Colonic mucosa (tissue), 4 donors: ENCODE measurements at places on chromosomes 2 and 18. TPM values are rescaled to one million over a fixed set of nuclear protein-coding genes. Genes with fewer than 3 reads are reported as not detected.
A peak's percentile ranks its signal among the peaks of the same experiment; 100 is the strongest.

GRCh38 chr18:60684843-60685513, 312.4 kb upstream of the MC4R start:
- DNase-seq, result no peak
- no peak overlapping the region for H3K4me3 ChIP-seq
- H3K27ac ChIP-seq, result no peak overlapping the region
- H3K4me1 ChIP-seq, result no peaks in the 10 kb centered on the region

GRCh38 chr2:236936446-236936940, 149.2 kb upstream of the COPS8 start:
- no peak overlapping the region for H3K27ac ChIP-seq
- H3K27me3 ChIP-seq, result no peaks in the 10 kb centered on the region
- DNase-seq, result no peak
- H3K4me1 ChIP-seq, result no peaks in the 10 kb centered on the region
- H3K36me3 ChIP-seq, result no peaks in the 10 kb centered on the region

GRCh38 chr2:65458999-65459398, 26.6 kb upstream of the SPRED2 start:
- H3K4me3 ChIP-seq, result no peak overlapping the region
- no peaks in the 10 kb centered on the region for H3K27me3 ChIP-seq
- no peaks in the 10 kb centered on the region for H3K4me1 ChIP-seq
- no peaks in the 10 kb centered on the region for H3K36me3 ChIP-seq

GRCh38 chr18:34283506-34283905, 58.8 kb upstream of the NOL4 start:
- H3K27me3 ChIP-seq, result no peaks in the 10 kb centered on the region
- no peak overlapping the region for H3K27ac ChIP-seq
- DNase-seq, result no peak
- H3K36me3 ChIP-seq, result no peaks in the 10 kb centered on the region
- no peak overlapping the region for H3K4me3 ChIP-seq
- no peaks in the 10 kb centered on the region for H3K4me1 ChIP-seq

DNA sequence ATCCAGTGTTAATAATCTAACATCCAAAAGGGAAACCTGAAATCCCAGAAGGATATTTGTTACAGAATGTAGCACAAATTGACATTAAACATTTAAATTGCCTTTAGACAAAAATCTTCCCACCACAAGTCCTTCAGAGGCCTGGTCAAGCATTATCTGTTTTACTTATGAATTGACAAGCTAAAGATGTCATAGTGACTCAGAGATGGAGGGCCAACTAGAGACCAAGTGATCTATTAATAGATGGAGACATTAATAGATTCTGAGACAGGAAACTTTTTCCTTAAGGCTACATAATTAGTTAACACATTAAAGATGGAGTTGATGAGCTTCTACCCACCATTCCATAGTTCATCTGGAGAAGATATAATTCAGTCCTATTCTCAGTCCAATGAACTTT, 526.2 kb downstream of the IRS1 start:
- H3K36me3 ChIP-seq, result no peaks in the 10 kb centered on the region
- H3K4me1 ChIP-seq, result no peaks in the 10 kb centered on the region
- H3K27me3 ChIP-seq, result no peaks in the 10 kb centered on the region
- DNase-seq, result no peak
- H3K27ac ChIP-seq, result no peak overlapping the region

DNA sequence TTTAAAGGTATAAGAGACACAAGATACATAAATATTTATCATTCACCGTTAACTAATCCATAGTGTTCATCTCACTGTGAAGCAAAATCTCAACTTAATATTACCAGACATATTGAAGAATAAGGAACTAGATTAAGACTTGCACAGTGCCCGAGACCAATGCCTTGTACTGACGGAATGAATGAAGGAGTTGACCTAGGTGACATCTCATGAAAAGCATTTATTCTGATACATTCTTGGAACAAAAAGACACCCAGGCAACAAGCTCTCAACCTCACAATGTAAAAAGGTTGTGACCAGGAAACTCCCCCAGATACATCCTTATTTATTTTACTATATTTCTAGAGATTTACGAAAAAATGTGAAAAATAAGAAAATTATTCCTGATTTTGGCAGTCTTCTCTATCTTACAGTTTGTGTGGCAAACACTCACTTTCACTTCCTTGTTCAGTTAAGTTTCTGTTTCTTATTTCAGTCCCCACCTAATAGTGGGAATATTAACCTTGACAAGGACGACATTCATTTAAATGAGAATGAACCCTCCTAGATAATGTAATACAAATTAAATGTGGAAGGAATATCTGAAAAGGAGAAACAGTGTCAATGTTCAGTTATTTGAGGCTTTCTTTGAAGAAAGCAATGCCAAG, 28.4 kb downstream of the M1AP start:
- no peaks in the 10 kb centered on the region for H3K27me3 ChIP-seq
- DNase-seq, result no peak
- no peak overlapping the region for H3K4me3 ChIP-seq
- no peaks in the 10 kb centered on the region for H3K4me1 ChIP-seq
- H3K36me3 ChIP-seq, result no peaks in the 10 kb centered on the region
- H3K27ac ChIP-seq, result no peak overlapping the region

GRCh38 chr18:3832025-3832638, 382.2 kb downstream of the TGIF1 start:
- no peaks in the 10 kb centered on the region for H3K4me1 ChIP-seq
- no peak overlapping the region for H3K4me3 ChIP-seq
- H3K36me3 ChIP-seq, result no peaks in the 10 kb centered on the region
- no peaks in the 10 kb centered on the region for H3K27me3 ChIP-seq
- H3K27ac ChIP-seq, result no peak overlapping the region

DNA sequence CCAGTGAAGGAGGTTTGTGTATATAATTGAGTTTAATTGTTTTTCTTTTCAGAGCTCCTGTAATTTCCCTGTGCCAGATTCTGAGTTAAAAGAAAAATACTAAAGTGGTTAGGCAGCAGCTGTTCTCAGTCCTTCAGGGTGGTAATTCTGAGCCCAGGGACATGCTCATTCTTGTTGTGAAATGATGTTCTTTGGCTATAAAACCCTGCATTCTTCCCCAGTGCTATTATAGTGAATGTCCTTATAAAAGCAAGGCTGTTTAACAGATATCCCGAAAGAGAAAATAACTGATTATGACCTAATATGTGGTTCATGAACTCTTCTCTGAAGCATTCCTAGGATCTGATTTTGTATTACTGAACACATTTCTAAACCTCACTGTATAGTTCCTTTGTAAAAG, 34.0 kb downstream of the ADAM23 start:
- H3K4me3 ChIP-seq, result no peak overlapping the region
- H3K4me1 ChIP-seq, result no peaks in the 10 kb centered on the region
- no peaks in the 10 kb centered on the region for H3K36me3 ChIP-seq
- no peaks in the 10 kb centered on the region for H3K27me3 ChIP-seq

- no peaks in the 10 kb centered on the region for H3K36me3 ChIP-seq
- no peaks in the 10 kb centered on the region for H3K27me3 ChIP-seq
- DNase-seq, result no peak
- H3K27ac ChIP-seq, result peak overlapping the region; percentile 29
These were observed 221.0 kb downstream of the MTX2 start for GRCh38 chr2:176490061-176490861.

DNA sequence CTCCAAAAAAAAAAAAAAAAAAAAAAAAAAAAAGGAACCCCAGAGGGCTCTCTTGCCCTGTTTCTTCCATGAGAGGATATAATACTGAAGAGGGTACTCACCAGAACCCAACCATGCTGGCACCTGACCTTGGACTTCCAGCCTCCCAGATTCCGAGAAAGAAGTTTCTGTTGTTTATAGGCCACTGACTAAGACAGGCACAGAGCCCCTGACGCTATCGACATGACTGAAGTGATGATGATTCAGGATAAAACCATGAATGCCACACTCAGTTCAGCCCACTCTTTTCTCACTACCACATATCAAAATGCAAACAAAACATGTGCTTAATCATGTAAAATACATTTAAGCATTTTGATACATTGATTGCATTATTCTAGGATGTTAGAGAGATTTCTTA, 66.1 kb upstream of the CDCA7 start:
- no peaks in the 10 kb centered on the region for H3K4me1 ChIP-seq
- no peak for DNase-seq
- no peak overlapping the region for H3K4me3 ChIP-seq
- H3K36me3 ChIP-seq, result no peaks in the 10 kb centered on the region
- no peaks in the 10 kb centered on the region for H3K27me3 ChIP-seq

DNA sequence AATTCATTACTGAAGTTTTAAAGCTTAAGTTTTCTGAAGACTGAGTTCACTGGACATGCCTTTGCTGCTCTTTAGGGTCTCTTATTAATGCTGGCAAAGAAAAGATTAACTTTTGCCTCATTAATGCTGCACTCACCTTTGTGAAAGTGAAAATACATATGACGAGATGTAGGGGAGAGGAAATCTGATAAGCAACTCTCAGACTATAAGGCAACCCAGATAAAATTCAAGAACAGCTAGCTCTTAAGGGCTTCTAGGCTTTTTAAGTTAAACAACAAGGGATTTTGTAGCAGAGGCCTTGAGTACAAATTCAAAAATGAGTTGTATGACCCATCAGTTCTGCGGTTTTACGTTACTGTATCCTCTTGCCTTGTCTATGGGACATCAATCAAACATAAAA, 143.7 kb downstream of the USP34 start:
- H3K36me3 ChIP-seq, result no peaks in the 10 kb centered on the region
- no peaks in the 10 kb centered on the region for H3K27me3 ChIP-seq
- DNase-seq, result no peak
- no peak overlapping the region for H3K4me3 ChIP-seq
- H3K4me1 ChIP-seq, result no peaks in the 10 kb centered on the region

DNA sequence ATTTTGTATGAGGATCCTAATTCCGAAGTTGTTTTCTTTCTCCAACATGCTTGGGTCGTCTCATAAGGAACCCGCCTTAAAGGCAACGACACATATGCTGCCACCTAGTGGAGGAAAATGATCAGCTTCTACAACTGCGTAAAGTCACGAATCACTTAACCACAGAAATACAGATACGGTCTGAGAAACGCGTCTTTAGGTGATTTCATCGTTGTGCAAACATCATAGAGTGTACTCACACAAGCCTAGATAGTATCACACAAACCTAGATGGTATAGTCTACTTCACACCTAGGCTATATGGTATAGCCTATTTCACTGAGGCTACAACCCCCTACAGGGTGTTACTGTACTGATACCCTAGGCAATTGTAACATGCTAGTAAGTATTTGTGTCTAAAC, 13.1 kb downstream of the GNLY start:
- H3K27me3 ChIP-seq, result no peaks in the 10 kb centered on the region
- no peak overlapping the region for H3K27ac ChIP-seq

GRCh38 chr2:112640800-112641675, 4.7 kb upstream of the SLC20A1 start:
- H3K27ac ChIP-seq, result peak overlapping the region; percentile 11
- DNase-seq, result no peak
- H3K4me1 ChIP-seq, result peaks cover 6% of the 10 kb centered on the region
- H3K27me3 ChIP-seq, result no peaks in the 10 kb centered on the region

- H3K36me3 ChIP-seq, result no peaks in the 10 kb centered on the region
- no peaks in the 10 kb centered on the region for H3K4me1 ChIP-seq
- no peak overlapping the region for H3K4me3 ChIP-seq
- no peaks in the 10 kb centered on the region for H3K27me3 ChIP-seq
- no peak overlapping the region for H3K27ac ChIP-seq
- DNase-seq, result no peak
These were observed 529.2 kb upstream of the KLHL29 start for GRCh38 chr2:22855761-22856184.

- H3K4me1 ChIP-seq, result no peaks in the 10 kb centered on the region
- no peak overlapping the region for H3K27ac ChIP-seq
- no peak for DNase-seq
- no peaks in the 10 kb centered on the region for H3K36me3 ChIP-seq
These were observed 160.9 kb downstream of the MYO5B start for GRCh38 chr18:50034029-50034428.

GRCh38 chr18:49464718-49465598, 4.5 kb upstream of the DYM start:
- no peak for DNase-seq
- no peaks in the 10 kb centered on the region for H3K36me3 ChIP-seq
- H3K27me3 ChIP-seq, result no peaks in the 10 kb centered on the region
- H3K4me1 ChIP-seq, result no peaks in the 10 kb centered on the region

DNA sequence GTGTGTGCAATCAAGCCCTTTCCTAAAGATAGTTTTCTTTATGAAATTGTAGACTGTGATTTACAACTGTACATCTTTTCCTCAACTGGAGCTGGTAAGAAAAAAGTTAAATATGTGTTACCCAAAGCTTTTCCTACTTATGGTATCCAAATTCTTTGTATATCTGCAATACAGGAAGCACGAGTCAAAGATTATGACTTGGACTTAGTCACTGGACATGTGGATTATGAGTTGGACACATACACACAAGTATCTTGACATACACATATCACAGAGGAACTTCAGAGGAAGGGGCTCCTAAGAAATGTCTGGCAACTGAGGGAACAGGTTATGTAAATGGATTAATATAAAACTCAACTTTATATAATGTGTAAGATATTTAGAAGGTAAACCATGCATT, 35.2 kb downstream of the PRELID3A start:
- DNase-seq, result no peak
- H3K4me3 ChIP-seq, result no peak overlapping the region
- no peaks in the 10 kb centered on the region for H3K27me3 ChIP-seq
- H3K27ac ChIP-seq, result no peak overlapping the region
- no peaks in the 10 kb centered on the region for H3K4me1 ChIP-seq

GRCh38 chr2:43241558-43241957, 15.2 kb upstream of the ZFP36L2 start:
- no peak for DNase-seq
- no peaks in the 10 kb centered on the region for H3K36me3 ChIP-seq
- no peak overlapping the region for H3K4me3 ChIP-seq

- no peaks in the 10 kb centered on the region for H3K4me1 ChIP-seq
- no peak overlapping the region for H3K4me3 ChIP-seq
- no peak for DNase-seq
- no peak overlapping the region for H3K27ac ChIP-seq
These were observed 111.3 kb upstream of the MCFD2 start for GRCh38 chr2:47026748-47027534.

- H3K27ac ChIP-seq, result peak overlapping the region; percentile 18
- H3K36me3 ChIP-seq, result no peaks in the 10 kb centered on the region
- H3K27me3 ChIP-seq, result no peaks in the 10 kb centered on the region
These were observed 2.2 kb downstream of the ELAC1 start for GRCh38 chr18:50970006-50970405.

DNA sequence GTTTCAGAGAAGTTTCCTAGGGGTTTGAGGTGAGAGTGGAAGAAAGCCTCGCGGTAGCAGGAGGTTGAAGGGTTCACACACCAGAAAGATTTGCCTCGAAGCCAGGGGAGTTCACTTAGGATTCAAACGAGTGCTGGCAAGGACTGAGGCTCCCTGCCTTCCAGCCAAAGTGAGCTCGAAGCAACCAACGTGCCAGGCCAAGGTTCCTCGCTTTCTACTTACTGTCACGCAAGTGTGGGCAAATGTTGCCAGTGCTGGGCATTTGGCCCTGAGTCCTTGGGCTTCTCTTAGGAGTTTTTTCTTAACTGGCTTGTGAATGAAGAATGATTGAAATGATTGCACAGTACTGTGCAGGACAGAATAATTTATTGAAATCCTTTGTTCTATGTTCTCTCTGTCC, 53.6 kb downstream of the TMEM178A start:
- H3K36me3 ChIP-seq, result no peaks in the 10 kb centered on the region
- H3K4me3 ChIP-seq, result no peak overlapping the region
- H3K4me1 ChIP-seq, result no peaks in the 10 kb centered on the region
- no peak overlapping the region for H3K27ac ChIP-seq
- no peak for DNase-seq

SKOR2 gene
- not detected for total RNA-seq

IL1R1 gene
- total RNA-seq, result 23.9 TPM

CABYR gene
- total RNA-seq, result 1.6 TPM

VWA3B gene
- total RNA-seq, result 1.8 TPM

TDRD15 gene
- not detected for total RNA-seq

CYRIA gene
- 3.8 TPM for total RNA-seq

MARCHF4 gene
- 0.44 TPM for total RNA-seq

SCN1A gene
- 0.05 TPM for total RNA-seq

SAG gene
- total RNA-seq, result not detected

HAT1 gene
- total RNA-seq, result 50.7 TPM

BMP10 gene
- total RNA-seq, result not detected
